ENCODE measurements at places on chromosomes 2 and 18. TPM values are rescaled to one million over a fixed set of nuclear protein-coding genes. Genes with fewer than 3 reads are reported as not detected.

HRH4 gene
- polyA plus RNA-seq: 0.05 TPM

GRCh38 chr2:175161-175786 is 88.6 kb downstream of the SH3YL1 start:
- no peak for DNase-seq

ARHGAP28 gene
- polyA plus RNA-seq: 9.1 TPM

- no peak for DNase-seq
Measured at GRCh38 chr2:168155680-168156079, 91.7 kb downstream of the STK39 start.

- DNase-seq: no peak
Measured at GRCh38 chr18:48908916-48909315, 41.8 kb downstream of the SMAD7 start.
